Endothelial cell (in vitro differentiated cells): ENCODE measurements at places on chromosomes 12 and 14. TPM values are rescaled to one million over a fixed set of nuclear protein-coding genes. Genes with fewer than 3 reads are reported as not detected.
A peak's percentile ranks its signal among the peaks of the same experiment; 100 is the strongest.

DNA sequence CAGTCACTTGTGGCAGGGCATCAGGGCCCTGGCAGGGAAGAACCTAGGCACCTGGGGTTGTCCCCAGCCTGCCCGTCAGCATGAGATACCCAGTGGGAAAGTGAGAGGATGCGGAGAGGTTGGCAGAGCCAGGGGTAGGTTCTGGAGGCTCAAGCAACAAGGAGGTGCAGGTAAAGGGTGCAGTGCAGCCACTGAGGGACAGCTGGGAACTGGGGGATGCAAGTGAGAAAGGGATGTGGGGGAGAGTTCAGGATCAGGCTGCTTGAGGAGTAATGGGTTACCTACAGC is 18.7 kb downstream of the VASH1 start:
- H3K4me1 ChIP-seq = peaks cover 50% of the 10 kb centered on the region
- H3K4me3 ChIP-seq = peak overlapping the region; percentile 43

- peak overlapping the region; percentile 64 for H3K27ac ChIP-seq
- H3K4me1 ChIP-seq = peaks cover 22% of the 10 kb centered on the region
- no peak for DNase-seq
- no peaks in the 10 kb centered on the region for H3K36me3 ChIP-seq
Observed at GRCh38 chr12:25995906-25996305, 37.4 kb downstream of the RASSF8 start.

DNA sequence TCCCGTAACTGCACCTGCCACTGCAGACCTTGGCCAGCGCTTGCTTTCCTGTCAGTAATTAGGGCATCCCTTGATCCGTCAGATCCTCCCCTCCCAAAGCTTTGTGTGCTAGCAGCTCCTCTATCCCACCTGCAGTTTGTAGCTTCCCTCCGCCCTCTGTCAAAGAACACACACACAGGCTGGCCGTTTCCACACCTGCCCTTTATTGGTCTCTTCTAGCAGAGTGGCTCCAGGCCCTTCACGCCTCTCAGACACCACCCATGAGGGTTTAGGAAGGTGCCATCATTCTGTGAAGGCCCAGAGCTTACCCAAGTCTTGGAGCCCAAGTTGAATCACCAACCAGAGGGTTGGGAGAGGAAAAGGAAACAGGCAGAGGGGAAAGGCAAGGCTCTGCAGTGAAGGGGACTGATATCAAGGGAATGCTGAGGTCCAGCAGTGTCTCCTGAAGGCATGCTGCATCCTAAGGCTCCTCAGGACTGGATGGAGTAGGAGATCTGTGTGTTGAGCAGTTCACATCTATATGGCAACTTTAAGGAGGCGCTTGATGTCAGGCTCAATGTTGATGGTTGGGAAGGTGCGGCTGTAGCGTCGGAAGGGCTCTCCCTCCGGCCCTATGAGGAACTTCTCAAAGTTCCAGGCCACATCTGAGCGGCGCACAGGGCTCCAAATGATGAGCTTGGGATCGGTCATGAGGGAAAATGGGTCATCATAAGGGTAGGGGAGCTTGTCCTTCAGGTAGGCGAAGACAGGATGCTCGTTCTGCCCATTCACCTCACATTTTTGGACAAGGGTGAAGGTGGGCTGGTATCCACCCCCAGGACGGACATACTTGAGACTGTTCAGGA is 3.4 kb downstream of the GPX2 start:
- peaks cover 16% of the 10 kb centered on the region for H3K4me1 ChIP-seq
- no peak overlapping the region for H3K4me3 ChIP-seq
- H3K27ac ChIP-seq = no peak overlapping the region
- no peak for DNase-seq
- H3K27me3 ChIP-seq = peaks cover 6% of the 10 kb centered on the region
- H3K36me3 ChIP-seq = peaks cover 9% of the 10 kb centered on the region

DNA sequence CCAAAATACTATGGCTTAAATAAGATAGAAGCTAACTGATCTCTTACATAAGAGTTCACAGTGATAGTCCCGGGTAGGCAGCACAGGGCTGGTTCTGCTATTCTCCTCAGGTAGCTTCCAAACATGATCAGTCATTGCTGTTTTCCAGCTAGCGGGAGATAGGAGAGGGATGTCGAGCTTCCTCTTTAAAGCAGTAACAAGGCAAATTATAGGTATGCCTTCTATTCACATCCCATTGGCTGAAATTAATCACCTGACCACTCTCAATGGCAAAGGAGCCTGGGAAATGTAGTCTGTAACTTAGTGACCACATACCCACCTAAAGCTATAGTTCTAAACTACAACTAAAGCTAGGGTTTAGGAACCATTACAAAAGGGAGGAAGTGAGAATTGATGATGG is 34.5 kb upstream of the VRK1 start:
- peak; percentile 45 for DNase-seq
- no peaks in the 10 kb centered on the region for H3K36me3 ChIP-seq
- H3K4me1 ChIP-seq = peaks cover 4% of the 10 kb centered on the region
- H3K27ac ChIP-seq = no peak overlapping the region

- H3K27ac ChIP-seq = no peak overlapping the region
- H3K27me3 ChIP-seq = no peaks in the 10 kb centered on the region
- H3K4me3 ChIP-seq = no peak overlapping the region
- H3K36me3 ChIP-seq = no peaks in the 10 kb centered on the region
- DNase-seq = no peak
- H3K4me1 ChIP-seq = peaks cover 5% of the 10 kb centered on the region
Observed at GRCh38 chr14:99931308-99931707, 133.9 kb upstream of the EVL start.

DNA sequence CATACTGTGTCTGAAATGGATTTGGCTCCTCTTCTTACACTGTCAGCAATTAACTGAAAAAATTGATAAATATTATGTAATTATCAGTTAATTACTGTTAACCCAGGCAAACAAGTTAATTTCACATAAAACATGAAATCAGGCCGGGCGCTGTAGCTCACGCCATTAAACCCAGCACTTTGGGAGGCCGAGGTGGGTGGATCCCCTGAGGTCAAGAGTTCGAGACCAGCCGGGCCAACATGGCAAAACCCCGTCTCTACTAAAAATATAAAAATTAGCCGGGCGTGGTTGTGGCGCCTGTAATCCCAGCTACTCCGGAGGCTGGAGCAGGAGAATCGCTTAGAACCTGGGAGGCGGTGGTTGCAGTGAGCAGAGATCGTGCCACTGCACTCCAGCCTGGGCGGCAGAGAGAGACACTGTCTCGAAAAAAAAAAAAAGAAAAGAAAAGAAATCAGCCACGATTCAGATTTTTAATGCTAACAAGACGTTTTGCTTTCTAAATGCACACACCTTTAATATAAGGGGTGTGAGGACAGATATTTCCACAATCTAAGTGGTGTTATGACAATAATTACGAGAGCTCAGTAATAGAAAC is 473 bp upstream of the TMEM19 start:
- peaks cover 8% of the 10 kb centered on the region for H3K4me1 ChIP-seq
- no peak overlapping the region for H3K27ac ChIP-seq
- no peak for DNase-seq
- no peaks in the 10 kb centered on the region for H3K27me3 ChIP-seq
- H3K4me3 ChIP-seq = peak overlapping the region; percentile 97
- H3K36me3 ChIP-seq = no peaks in the 10 kb centered on the region

GRCh38 chr12:104974626-104975290 is 11.4 kb upstream of the NOPCHAP1 start:
- no peaks in the 10 kb centered on the region for H3K4me1 ChIP-seq
- DNase-seq = no peak
- no peak overlapping the region for H3K27ac ChIP-seq
- H3K4me3 ChIP-seq = no peak overlapping the region

The PABPN1 gene
- 191 TPM for total RNA-seq

The DDHD1 gene
- total RNA-seq = 4.1 TPM

The CEBPE gene
- total RNA-seq = not detected

The RNU4-1 gene
- 6,066 TPM for total RNA-seq
